ENCODE measurements at places on chromosomes 11 and 22. TPM values are rescaled to one million over a fixed set of nuclear protein-coding genes. Genes with fewer than 3 reads are reported as not detected.

GRCh38 chr11:95716266-95716665 is 73.3 kb downstream of the FAM76B start:
- no peaks in the 10 kb centered on the region for H3K27me3 ChIP-seq
- no peak for DNase-seq
- H3K36me3 ChIP-seq, result no peaks in the 10 kb centered on the region
- no peak overlapping the region for H3K4me3 ChIP-seq
- H3K27ac ChIP-seq, result no peak overlapping the region
- peaks cover 9% of the 10 kb centered on the region for H3K4me1 ChIP-seq

GRCh38 chr11:80241766-80242165 is 800.9 kb upstream of the TENM4 start:
- no peaks in the 10 kb centered on the region for H3K4me1 ChIP-seq
- H3K27me3 ChIP-seq, result peaks cover 6% of the 10 kb centered on the region
- H3K36me3 ChIP-seq, result no peaks in the 10 kb centered on the region

- DNase-seq, result no peak
- no peaks in the 10 kb centered on the region for H3K27me3 ChIP-seq
- no peak overlapping the region for H3K27ac ChIP-seq
Measured at GRCh38 chr11:84218318-84218717, 932.2 kb upstream of the CCDC90B start.

GRCh38 chr22:40083794-40084193 is 89.0 kb downstream of the FAM83F start:
- DNase-seq, result no peak
- H3K4me3 ChIP-seq, result no peak overlapping the region
- no peak overlapping the region for H3K27ac ChIP-seq
- peaks cover 1% of the 10 kb centered on the region for H3K36me3 ChIP-seq
- H3K27me3 ChIP-seq, result no peaks in the 10 kb centered on the region

GRCh38 chr11:102345904-102346303 is 1.1 kb upstream of the BIRC2 start:
- H3K4me1 ChIP-seq, result peaks cover 26% of the 10 kb centered on the region
- peaks cover 3% of the 10 kb centered on the region for H3K36me3 ChIP-seq
- H3K27me3 ChIP-seq, result no peaks in the 10 kb centered on the region
- H3K27ac ChIP-seq, result peak overlapping the region; percentile 99
- no peak for DNase-seq

The OR52E8 gene
- not detected for total RNA-seq

The CST6 gene
- 1.1 TPM for total RNA-seq

The PAX6 gene
- total RNA-seq, result not detected

The CTSW gene
- not detected for total RNA-seq

The YPEL4 gene
- 1.1 TPM for total RNA-seq

The TCN1 gene
- not detected for total RNA-seq

The OR5M8 gene
- total RNA-seq, result not detected

All from mesothelial cell of epicardium (in vitro differentiated cells).